Activated CD8-positive, alpha-beta memory T cell treated with anti-CD3 and anti-CD28 coated beads for 24 hours (primary cell): ENCODE measurements at places on chromosomes 1 and 21.

- DNase-seq: no peak
Observed at GRCh38 chr1:101150670-101151069, 86.1 kb upstream of the S1PR1 start.

DNA sequence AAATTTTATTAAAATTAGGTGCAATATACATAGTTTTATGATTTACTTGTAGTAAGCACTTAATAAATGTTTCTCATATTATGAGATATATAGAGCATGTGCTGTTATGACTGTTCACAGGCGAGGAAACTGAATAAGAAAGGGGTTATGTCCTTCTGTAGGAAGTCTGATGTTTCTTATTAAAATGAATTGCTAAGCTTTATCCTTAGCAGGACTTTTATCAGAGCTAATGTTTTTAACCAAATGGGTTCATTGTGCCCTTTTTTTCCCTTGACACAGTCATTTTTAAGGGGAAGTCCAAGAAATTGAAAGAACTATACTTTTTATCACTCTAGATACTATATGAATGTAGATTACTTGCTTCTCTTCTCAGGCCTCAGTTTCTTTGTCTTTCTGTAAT lies 285.2 kb downstream of the PTPRC start:
- no peak for DNase-seq

DNA sequence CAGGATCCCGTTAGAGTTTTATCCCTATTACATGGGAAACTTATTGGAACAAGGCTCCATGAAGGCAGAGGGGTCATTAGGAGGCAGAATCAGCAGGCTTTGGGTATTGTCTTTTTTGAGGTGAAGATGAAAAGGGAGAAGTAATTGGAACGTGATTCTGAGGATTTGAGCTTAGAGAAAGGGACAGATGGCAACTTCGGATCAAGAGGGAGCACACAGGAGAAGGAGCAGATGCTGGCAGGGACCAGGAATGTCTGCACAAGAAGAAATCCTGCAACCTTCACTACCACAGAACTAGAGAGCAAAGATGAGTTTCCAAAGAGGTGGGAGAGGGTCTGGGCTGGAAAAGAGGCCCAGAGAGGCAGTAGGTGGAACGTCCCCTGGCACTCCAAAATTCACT lies 202.8 kb downstream of the RRAGC start:
- DNase-seq: no peak

DNA sequence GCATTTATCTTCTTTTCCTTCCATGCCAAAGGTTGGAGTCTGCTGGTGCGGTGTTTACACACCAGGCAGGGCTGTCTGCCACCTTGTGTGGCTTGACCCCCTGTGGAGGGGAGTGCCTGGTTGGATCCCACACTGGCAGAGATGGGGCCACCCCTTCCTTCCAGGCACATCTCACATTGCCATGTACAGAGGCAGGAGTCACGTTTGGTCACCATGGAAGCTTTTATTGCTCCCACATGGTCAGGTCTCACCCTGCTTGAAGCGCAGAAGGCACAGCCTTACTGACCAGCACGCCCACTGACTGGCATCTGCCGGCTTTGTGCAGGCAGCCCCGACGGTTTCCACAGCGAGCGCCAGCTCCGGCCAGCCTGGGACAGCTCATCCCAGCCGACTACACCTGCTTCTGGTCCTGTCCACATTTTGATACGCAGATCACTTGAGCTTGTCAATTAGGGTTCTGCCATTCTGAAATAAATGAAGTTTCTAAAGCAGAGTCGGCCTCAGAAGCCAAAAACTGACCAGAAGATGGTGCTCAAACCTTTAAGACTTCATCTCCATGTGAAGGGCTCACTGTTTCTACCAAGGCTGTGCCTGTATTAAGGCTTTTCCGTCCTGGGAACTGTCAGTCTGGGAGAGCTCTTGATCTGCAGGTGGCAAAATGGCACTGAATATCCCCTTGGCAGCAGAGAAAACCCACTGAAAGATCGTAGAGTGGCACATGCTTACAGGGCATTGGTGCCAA lies 35.6 kb upstream of the EPHA8 start:
- DNase-seq: no peak

DNA sequence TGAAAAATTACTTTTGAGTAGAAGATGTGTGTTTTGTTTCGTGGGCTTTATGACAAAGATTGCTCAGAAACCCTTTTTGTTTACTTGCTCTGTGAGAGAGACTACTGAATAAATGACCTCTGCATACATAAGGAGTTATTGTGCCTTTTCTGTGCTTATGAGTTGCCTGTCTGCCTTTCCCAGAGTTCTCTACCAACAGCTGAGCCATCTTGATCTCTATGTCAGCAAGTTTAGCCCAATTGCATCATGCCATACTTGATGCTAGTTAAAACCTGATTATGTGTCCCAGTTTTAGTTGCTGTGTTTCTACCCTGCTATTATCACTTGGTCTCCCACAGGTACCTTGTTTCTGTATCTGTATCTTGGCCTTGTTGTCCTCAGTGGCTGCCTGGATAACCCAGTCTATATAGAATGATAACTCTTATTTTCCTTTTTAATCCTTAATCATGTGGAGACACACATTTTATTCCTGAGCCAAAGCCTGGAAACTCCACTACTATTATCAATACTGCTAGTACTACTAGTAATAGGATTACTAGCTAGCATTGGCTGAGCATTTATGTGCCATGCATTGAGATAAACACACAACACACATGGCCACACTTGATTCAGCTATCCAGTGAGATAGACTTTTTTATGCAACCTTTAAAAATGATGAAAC lies 28.7 kb upstream of the GNG12 start:
- DNase-seq: no peak
